Activated CD8-positive, alpha-beta memory T cell treated with anti-CD3 and anti-CD28 coated beads for 24 hours (primary cell): ENCODE measurements at places on chromosomes 6 and 20.

DNA sequence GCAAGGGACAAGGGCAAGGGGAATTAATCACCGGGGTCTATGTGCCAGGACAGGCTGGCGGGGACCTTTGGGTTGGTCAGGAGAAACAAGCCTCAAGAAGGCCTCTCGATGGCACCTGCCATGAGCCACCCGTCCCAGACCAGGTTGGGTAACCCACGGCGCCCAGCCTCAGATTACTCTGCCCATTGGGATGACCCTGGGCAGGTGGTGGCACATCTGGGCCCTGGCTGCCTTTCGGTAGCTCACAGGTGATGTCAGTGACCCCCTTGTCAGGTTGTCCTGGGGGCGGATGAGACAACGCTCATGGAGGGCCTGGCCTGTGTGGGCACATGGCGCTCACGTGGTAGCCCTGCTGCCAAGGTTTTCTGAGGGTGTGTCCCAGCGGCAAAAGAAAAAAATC, 152.2 kb downstream of the SYCP2 start:
- no peak for DNase-seq

DNA sequence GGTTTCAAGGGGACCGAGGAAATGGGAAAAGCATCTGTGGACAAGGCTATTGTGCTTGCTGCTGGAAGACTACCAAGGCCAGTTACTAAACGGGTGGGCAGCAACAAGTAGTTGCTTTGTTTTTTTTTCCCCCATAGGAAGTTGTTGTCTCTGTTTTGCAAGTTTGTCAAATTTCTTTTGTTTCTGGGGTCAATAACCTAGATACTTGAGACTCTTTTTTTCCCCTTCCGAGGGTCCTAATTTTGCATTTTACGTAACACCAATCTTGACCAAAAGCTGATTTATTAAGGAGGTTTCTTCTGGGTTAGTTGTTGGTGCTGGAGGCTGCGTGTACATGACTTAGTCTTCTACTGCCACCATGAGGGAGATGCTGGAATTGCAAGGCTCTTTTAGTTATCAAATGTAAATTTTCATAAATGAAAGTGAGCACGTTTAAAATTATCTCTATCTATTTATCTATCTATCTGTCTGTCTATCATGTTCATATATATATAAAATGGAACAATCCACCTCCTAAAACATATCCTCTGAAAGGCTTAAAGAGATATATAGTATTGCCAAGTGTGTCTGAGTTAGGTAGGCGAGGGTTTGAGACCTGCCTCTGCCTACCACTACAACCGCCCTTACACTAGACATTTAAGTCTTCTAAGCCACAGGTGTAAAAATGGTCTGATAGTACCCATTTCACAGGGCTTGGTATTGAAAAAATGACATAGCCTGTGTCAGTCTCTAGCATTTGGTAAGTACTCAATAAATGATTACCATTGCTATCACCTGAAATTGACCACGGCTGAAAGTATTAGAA, 60.2 kb downstream of the GCLC start:
- peak; percentile 82 for DNase-seq

DNA sequence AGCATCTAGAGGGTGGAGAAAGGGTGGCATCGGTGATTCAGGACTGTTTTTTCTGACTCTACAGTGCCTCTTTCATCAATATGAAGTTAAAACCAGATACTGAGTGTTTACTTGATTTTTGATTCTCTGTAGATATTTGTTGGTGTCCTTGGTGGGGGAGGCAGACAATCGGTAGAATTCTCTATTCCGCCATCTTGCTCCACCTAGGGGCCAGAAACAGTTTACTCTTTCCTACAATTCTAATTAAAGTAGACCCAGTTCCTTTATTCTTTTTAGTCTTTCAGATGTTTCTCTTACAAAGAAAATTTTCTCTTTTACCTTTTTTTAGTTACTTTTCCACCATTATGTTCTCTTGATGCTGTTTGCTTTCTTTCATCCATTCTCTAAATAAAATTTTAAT, 162.1 kb upstream of the RAB32 start:
- DNase-seq: no peak

DNA sequence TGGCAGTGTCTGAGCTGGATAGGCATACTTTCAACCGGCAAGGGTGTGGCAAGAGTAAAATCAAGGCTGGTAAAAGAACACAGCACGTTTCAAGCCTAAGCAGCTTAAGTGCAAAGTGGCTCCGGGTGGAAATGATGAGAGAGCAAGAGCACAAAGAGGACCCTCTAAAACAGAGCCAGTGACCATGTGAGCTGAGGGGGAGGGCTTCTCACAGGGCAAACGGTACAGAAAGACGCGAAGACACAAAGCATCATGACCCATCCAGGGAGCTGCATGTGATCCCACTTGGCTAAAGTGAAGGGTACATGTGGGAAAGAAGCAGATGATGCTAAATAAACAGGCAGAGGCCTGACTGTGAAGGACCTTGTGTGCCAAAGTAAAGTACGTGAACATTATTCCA, 25.7 kb downstream of the FKBP5 start:
- DNase-seq: no peak

DNA sequence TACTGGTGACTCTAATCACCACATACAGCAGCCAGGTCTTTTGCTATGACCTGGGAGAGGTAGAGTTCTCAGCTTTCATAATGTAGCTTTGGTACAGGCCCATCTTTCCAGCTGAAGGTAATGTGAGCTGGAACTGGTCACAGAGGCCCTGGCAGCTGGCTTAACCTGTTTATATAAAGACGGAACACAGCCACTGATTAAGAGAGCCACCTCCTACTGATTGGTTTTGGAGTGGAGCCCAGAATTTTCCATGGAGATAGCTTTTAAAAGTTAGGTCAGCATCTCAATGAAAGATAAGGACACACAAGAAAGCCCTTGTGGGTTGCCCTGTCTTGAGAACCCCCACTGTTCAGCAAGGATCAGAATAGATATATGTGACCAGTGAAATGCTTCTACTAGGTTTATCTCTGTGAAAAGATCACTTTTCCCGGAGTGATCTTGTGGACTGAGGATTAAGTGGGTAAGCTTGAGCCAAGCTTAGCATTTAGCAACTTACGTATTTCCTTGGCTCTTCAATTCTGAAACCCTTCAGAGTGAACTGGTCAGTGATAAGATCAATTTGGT, 213.7 kb upstream of the CITED2 start:
- no peak for DNase-seq

DNA sequence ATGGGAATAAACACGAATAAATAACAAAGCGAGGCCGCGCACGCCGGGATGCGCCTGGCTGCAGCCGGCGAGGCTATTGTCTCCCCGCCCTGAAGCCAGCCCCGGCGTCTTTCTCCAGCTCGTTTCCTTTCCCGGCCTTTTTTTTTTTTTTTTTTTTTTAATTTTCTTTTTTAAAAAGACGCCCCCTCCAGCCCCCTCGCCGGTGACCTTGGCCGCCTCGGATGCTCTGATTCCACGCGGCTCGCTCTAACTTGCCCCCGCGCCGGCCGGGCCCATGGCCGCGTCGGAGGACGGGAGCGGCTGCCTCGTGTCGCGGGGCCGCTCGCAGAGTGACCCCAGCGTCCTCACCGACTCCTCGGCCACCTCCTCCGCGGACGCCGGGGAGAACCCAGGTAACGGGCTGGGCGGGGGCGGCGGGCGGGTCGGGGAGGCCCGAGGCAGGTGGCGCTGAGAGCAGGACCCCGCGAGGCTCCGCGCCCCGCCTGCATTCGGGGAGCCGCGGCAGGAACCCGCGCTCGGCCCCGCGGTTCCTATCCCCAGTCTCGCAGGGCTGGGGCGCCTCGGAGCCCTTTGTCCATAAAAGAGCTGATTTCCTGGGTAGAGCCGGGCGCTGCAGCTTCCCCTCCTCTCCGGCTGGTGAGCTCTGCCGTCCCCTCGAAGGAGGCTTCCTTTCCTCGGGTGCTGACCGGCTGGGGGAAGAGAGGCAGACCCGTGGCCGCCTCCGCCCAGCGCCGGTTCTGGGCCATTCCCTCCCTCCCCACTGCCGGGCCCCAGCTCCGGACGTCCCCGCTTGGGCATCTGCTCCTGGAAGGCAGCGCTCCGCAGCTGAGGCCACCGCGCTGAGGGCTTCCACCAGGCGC, 631 bp downstream of the PHACTR3 start:
- no peak for DNase-seq

GRCh38 chr20:25686081-25687067, 10.3 kb downstream of the ZNF337 start:
- DNase-seq: no peak
